Left ventricle myocardium inferior (tissue), 1 donor: ENCODE measurements at places on chromosomes 7 and 10. TPM values are rescaled to one million over a fixed set of nuclear protein-coding genes. Genes with fewer than 3 reads are reported as not detected.

Gene OPN1SW
- total RNA-seq = not detected

Gene ANXA8L1
- total RNA-seq = not detected

DNA sequence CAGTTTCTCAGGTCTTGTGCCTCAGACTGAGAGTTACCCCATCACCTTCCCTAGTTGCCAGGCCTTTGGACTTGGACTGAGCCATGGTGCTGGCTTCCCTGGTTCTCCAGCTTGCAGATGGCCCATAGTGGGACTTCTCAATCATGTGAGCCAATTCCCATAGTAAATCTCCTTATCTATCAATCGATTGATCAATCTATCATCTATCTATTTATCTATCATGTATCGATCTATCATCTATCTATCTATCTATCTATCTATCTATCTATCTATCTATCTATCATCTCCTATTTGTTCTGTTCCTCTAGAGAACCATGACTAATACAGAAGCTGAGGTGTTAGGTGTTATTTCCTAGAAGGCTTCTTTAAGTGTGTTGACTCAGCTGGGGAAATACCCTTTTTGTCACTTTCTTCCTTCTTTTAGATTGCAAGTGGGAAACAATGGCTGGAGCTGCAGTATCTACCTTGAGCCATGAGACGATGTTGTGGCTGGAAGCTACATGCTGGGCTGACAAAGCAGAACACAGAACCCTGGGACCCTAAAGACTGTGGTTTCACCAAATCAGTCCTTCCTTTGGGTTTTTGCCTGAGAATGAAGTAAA lies 234.7 kb upstream of the GLI3 start:
- no peak for DNase-seq

DNA sequence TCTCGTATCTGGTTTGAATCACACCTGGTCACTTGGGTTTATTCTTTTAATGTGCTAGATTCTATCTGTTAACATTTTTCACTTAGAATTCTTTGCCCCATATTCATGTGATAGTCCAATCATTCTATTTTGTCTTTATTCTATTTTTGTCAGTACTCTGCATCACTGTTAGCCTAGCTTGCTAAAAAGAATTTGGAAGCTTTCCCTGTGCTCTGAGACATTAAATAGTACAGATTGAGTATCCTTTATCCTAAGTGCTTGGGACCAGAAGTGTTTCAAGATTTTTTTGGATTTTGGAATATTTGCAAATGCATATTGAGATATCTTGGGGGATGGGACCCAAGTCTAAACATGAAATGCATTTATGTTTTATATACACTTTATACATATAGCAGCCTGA lies 51.0 kb downstream of the RALA start:
- no peak for DNase-seq

DNA sequence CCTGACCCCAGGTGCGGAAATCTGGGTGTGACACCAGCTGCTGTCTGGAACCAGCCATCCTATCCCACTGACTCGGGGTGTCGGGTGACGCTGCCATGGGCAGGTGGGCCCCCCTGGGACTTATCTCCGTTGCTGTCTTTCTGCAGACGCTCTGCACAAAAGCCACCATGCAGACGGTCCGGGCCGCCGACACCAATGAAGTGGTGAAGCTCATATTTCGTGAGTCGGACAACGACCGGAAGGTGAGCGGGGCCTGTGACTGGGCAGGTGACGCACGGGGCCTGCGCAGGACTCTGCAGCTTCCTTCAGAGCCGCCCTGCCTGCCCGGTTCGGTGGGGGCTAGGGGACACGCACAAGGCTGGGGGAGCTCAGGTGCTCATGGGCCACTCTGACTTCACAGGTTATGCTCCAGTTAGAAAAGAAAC lies 36.6 kb downstream of the NKX6-2 start:
- DNase-seq = no peak

- no peak for DNase-seq
These were observed 123.7 kb upstream of the FAM20C start for GRCh38 chr7:68629-69028.

DNA sequence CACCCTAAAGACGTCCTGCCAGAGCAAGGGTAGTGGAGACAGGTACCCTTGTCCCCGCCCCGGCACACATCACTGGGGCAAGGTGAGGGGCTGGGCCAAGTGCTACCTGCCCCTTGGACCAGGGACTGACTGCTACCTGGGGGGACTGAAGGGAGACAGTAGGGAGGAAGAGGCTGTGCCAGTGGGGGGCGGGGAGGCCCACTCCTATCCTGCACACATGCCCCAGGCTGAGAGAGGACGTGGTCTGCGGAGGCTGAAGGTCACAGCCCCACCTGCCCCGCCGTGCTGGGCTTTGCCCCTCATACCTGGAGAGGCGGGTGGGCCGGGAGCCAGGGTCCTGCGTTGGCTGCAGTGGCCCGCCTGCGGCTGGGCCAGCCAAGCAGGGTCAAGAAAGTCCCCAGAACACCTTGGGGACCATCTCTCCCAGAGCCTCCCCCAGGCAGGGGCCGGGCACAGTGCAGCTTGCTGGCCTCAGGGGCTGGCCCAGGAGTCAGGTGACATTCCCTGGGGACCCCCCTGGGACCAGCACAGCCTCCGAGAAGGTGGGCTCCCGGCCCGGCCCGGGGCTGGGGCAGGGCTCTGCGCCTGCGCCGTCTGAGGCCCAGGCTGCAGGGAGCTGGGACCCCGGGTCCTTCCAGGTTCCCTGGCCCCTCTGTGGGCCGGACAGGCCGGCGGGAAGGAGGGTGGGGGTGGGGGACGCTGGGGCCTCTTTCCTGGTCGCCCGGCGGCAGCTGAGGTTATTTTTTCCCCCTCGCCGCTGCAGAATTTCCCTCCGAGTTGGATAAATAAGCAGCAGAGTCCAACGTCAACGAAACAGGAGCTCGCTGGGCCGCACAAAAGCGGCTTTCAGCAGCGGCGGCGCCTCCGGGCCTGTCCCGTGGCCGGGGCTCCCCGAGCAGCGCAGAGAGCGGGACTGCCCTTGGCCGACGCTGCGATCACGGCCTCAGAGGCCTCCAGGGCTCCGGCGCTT lies 9.8 kb upstream of the FZD9 start:
- DNase-seq = no peak
